ENCODE measurements at places on chromosomes 2 and 18.

- no peak for DNase-seq
These were observed 59.0 kb downstream of the DYSF start for GRCh38 chr2:71512386-71512785.

DNA sequence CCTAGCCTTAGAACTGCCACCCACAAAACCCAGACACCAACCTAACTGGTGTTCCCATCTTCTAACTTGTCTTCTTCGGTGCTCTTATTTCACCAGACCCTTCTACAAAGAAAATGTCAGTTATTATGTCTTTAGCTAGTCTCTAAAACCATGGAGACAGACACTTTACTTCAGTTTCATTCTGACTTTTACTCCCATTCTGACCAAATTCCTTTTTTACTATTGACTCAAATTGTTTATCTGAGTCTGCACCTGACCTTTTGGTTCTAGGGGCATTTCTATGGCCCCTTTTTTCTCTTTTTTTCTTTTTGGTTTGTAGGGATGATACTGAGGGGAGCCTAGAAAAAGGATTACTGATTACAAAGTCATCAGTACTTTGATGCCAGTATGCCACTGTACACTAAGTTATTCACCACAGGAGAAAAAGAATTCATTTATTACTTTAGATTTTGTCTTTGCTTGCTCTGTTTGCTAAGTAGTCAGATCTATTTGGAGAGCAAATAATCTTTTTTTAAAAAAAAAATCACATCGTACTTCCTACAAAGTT is 6.8 kb upstream of the SLC1A4 start:
- DNase-seq = no peak

- DNase-seq = no peak
These were observed 371.8 kb upstream of the SALL3 start for GRCh38 chr18:78607784-78608183.

DNA sequence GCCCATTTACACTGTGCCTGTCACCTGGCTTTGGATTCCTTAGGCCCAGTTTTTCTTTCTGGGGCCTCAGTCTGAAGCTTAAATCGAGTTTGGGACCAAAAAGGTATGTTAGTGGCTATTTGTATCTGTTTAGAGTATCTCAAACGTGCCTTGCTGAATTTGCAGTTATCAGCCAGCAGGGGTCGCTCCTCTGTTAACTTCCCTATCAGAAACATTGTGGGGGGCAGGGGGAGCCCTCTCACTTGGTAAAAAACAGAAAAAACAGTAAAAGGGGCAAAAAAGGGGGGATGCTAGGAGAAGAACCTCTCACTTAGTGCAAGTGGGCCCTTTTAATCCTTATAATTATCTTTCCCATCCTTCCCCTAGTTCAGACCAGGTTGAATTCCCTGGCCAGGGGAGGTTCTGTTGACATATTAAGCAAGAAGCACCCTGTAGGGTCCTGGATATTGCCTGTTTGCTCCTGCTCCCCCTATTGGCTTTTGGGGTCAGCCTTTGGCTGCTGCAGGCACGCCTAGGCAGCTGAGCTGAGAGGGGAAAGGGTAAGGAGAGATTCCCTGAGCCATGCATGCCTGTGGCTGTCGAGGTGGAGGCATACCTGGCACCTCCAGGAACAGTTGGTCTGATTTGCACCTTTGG is 8.8 kb upstream of the IFIH1 start:
- DNase-seq = no peak

- no peak for DNase-seq
These were observed 30.6 kb downstream of the CFAP221 start for GRCh38 chr2:119574864-119575263.

- DNase-seq = no peak
These were observed 79.4 kb downstream of the MARCHF4 start for GRCh38 chr2:216292886-216293301.

DNA sequence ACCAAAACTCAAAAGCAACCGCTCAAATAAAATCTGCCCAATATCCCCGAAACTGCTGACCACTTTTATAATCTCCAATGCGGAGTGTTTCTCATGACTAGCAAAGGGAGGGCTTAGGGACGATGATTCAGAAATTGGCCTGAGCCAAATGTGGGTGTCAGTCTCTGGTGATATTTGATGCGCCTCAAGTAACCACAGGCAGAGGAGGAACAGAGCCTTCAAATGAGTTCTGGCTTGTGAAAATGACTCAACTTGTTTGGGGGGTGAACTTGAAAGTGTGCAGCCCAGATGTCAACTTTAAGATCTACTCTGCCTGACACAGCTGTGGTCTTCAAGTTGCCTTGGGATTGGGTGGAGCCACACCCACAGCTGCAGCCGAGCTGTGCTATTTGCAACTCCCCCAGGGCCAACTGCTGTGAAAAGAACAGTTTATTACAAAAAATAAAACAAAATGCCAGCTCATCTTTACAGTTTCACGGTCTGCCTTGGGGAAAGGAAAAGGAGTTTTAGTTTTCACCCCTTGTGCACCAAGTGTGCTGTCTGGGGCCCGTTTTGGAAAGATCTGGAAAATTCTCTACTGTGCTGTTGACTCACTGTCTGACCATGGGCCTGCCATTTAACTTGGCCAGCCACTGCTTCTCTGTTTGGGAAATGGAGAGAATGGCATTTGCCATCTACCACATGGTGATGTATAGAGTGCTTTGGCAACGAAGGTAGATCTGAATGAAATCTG is 222.1 kb downstream of the MTX2 start:
- DNase-seq = peak; percentile 4

DNA sequence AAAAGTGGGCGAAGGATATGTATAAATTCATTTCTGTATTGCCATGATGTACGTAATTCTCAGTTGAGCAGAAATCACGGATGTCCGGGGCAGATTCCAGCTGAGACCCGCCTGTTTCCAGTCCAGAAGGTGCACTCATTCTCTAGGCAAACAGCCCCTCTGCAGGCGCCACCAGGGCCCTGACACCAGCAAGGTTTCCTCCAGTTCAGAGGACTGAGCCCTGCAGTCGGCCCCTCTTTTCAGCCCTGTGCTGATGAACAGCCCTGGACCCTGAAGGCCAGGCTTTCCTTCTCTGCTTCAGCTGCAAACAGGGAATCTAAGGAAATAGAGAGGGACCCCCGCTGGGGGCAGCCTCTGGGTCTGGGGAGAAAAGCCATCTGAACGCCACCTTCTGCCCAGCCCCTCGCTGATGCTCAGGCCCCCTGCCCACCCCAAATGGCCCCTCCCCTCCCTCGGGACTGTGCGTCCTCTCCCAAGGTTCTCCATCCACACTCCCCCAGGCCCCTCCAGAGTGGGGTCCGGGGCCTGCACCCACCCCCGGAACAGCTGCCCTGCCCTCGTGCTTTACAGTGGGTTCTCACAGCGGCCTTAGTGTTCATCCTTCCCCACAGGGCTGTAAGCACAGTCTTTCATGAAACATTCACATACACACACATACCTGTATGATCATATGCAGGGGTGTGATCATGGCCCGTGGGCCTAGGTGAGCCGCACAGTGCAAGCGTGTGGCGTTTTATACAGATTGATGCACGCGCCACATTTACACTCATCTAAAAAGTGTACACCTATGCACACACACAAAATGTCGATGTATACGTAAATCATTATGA is 12.1 kb downstream of the COPS9 start:
- no peak for DNase-seq

GRCh38 chr2:54435325-54436226 is 20.6 kb upstream of the SPTBN1 start:
- DNase-seq = no peak

DNA sequence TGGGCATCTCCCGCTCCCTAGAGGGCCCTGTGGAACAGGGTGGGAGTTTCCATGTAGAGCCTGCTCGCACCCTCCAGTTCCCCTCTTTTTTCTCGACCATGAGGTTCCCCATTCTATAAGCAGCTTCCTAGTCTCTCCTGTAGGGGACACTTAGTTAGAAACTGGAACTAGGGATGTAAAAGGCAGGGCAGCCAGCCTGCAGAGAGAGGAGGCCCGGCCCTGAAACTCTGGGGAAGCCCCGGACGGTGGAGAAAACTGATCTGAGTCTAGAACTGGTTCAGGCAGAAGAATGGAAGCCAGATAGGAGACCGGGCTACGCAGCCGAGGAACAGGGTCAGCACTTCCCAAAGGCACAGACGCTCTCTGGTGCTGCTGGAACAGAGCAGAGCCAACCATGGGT is 51.6 kb upstream of the ATG16L1 start:
- no peak for DNase-seq

- DNase-seq = no peak
These were observed 104.6 kb upstream of the EPHA4 start for GRCh38 chr2:221676566-221677172.

DNA sequence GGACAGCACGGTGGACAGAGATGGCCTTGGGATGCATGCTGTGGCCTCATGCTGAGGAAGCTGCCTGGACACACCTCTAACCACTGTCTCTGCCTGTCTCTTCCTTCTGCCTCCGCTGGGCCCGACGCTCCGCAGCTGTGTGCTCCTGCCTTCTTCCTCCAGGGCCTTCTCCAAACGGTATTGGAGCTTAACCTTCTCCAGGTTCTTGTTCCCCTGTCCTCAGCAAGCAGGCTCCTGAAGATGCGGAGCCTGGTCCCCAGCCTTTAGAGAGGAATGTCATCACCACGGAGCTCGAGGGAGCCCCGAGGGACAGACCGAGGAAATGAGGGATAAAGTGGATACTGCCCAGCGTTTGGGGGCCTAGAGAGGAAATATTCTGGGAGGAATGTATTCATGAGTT is 155.1 kb downstream of the DYSF start:
- no peak for DNase-seq

- no peak for DNase-seq
These were observed 3.4 kb upstream of the DHRS9 start for GRCh38 chr2:169065864-169066517.

GRCh38 chr18:67302043-67302442 is 214.5 kb downstream of the DSEL start:
- DNase-seq = no peak

DNA sequence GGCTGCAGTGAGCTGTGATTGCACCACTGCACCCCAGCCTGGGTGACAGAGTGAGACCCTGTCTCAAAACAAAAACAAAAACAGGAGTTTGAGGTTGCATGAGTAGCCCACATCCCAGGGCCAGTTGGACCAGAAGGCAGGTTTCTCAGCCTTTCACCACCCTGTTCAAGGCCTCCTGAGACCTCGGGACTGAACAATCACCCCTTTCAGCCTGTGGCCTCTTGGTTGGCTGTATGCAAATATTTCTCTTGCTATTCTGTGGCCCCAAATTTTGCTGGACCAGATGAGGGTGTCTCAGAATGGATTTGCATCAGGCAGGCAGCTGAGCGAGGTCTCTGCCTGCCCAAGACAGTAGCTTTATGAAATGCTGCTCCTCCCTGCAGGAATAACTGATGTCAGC is 56.9 kb downstream of the DPYSL5 start:
- DNase-seq = no peak

DNA sequence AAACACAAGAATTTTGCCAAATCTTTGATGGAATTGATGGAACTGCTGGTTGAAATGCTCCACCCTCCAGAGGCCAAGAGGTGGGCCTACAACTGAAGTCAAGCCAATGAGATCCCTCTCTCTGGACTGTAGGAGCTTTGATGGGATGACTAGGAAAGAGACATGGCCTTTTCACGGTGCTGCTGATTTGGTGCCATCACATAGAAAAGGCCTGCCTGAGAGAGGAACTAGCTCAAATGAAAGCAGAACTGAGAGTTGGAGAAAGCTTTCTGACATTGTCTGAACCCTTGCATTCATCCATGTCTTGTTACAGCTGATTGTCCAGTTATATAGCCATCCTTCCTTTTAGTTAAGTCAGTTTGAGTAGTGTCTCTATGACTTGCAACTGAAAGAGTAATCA is 283.8 kb upstream of the LYPD1 start:
- no peak for DNase-seq

- no peak for DNase-seq
These were observed 143.9 kb upstream of the ITGA6 start for GRCh38 chr2:172283476-172283875.
